Activated gamma-delta T cell (primary cell): ENCODE measurements at places on chromosomes 7 and 10.

GRCh38 chr7:674454-675410 is 51.8 kb upstream of the DNAAF5 start:
- no peak for DNase-seq

DNA sequence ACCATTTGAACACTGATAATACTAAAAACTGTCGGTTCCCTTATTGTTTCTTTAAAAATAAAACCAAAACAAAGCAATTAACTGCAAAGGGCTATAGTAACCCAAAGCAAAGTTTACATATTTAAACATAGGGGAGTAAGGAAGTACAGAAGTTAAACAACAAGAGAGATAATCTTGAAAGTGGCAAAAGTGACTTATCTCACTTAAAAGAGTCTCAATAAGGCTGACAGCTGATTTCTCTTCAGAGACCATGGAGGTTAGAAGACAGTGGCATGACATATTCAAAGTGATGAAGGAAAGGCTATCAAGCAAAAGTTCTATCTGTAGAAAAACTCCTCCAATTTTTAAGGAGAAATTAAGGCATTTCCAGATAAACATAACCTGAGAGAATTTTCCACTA is 233.5 kb upstream of the HDAC9 start:
- DNase-seq: no peak

GRCh38 chr10:104835422-104835821 is 194.3 kb downstream of the SORCS3 start:
- DNase-seq: no peak

GRCh38 chr10:127928021-127928806 is 21.3 kb downstream of the PTPRE start:
- no peak for DNase-seq

DNA sequence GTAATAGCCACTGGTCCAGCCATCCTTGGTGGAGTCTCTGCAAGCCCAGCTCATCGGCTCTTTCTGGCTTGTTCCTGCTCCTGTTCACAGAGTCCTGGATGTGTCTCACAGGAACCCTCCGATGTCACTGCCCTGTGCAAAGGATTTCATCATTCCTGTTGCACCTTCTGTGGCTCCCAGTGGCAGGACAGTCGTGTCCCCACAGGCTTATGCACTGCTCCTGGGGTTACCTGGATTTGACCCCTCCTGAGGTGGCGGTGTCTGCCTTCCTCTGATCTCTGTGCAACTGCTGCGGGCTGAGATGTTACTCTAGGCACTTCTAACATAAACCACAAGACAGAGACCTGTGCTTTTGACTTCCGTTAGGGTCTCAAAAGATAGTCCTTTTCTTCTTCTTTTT is 30.6 kb downstream of the APBB1IP start:
- DNase-seq: no peak

DNA sequence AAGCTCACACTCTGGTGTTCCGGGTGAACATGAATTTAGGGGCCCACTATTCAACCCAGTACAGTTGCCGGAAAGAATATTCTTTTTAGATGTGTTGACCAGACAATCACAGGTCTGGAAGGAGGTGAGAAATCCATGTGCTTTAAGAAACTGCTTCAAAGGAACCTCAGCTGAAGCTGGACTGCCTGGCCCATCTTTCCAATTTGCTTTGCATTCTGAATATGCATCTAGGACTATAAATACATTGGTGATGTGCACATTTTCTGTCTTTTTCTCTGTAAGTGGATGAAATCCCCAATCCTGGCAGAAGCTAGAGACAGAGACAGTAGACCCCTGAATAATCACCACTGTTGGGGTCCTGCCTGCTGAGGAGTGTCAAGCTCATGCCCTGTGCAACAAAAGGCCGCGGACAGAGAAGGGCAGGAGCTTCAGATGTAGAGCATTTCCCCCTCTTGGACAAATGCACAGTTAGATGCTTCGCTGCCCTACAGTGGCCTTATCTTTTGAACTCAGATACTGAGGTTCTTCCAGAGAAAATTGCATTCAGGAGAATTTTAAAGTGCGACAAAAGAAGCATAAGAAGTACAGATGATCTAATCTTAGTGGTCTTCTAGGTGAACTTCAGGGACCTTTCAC is 368.3 kb downstream of the SFMBT2 start:
- no peak for DNase-seq

GRCh38 chr7:30348083-30348560 is 63.7 kb downstream of the ZNRF2 start:
- DNase-seq: no peak

- DNase-seq: no peak
Measured at GRCh38 chr10:121091961-121092719, 241.0 kb downstream of the WDR11 start.

DNA sequence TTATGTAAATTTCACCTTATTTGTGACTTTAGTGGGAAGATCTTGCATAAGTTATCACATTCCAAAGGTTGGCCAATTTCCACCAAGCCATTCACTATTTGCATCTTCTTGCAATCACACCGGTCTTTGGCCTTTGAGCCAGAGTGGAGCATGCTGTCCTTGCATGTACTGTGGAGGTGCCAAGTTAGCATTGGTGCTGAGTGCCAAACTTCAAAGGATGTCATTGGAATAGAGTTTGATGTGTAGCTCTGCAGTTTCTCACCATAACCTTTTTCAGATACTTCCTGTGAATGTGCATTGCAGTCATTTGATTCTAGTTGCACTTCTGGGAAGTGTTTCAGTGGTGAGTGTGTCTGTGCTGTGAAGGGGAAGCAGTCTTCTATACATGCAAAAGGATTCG is 620.6 kb downstream of the SUGCT start:
- no peak for DNase-seq

GRCh38 chr7:112206238-112206990 is at the start of the genes DOCK4 and ZNF277:
Gene DOCK4, minus strand, starts transcription at chr7:112206399. Its CDS starts 261 bp downstream, at chr7:112206138.
Gene ZNF277, plus strand, starts transcription at chr7:112206695. Its CDS starts 22 bp downstream, at chr7:112206717.
- peak; percentile 90 for DNase-seq

GRCh38 chr10:132963430-132963960 is 21.1 kb upstream of the CFAP46 start:
- DNase-seq: no peak

DNA sequence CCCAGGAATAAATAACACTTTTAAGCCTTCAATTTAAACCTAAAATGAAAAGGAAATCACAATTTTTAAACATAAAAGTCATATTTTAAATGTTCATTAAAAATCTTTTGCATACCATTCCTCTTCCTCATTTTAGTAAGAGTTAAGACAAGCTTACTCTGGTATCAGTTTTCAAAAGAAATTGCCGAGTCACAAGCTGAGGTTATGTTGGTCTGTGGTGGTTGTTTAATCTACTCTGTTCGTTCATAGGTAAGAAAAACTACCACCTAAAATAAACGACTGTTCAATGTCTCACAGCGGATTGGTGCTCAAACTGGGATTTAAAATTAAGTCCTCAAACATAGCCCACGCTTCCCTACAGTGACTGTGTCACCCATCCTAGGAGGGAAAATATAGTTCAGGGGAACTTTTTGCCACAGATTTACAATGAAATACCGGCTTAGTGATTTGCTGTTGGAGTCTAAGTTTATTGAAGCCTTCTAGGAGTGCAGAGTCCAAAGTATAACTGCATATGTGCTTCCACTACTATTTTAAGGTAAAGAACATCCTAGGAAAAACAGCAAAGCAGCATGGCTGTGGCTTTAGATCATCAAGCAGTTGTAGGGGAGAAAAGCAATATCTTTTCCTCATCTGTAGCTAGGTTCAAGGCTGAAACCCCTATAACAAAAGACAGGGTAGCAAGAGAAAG is 61.1 kb downstream of the GNAT3 start:
- no peak for DNase-seq

DNA sequence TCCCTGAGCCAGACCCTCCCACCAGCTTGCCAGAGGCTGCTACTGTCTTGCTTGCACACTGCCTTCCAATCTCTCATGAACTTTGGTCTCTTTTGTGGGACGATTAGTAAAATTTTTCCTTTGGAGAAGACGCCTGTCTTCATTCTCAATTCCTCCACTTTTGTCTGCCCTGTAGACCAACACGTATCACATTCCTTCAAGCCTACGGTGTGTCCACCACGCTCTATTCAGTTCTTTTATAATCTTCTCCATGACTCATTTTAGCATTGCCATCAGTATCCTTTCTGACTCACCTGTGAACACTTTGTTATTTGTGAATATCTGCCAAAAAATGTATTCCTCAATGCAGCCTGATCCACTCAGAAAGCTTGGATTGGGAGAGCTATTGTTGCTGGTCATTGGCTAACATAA is 1.4 kb downstream of the GIMAP5 start:
- no peak for DNase-seq

- no peak for DNase-seq
Measured at GRCh38 chr10:129332476-129332875, 134.6 kb upstream of the MGMT start.

GRCh38 chr10:103836861-103837260 is 18.5 kb downstream of the SH3PXD2A start:
- no peak for DNase-seq

- no peak for DNase-seq
Measured at GRCh38 chr10:74027702-74028101, 29.8 kb downstream of the VCL start.

- no peak for DNase-seq
Measured at GRCh38 chr7:44275957-44276570, 49.3 kb downstream of the CAMK2B start.

GRCh38 chr7:69365651-69366192 is 232.6 kb upstream of the AUTS2 start:
- no peak for DNase-seq

DNA sequence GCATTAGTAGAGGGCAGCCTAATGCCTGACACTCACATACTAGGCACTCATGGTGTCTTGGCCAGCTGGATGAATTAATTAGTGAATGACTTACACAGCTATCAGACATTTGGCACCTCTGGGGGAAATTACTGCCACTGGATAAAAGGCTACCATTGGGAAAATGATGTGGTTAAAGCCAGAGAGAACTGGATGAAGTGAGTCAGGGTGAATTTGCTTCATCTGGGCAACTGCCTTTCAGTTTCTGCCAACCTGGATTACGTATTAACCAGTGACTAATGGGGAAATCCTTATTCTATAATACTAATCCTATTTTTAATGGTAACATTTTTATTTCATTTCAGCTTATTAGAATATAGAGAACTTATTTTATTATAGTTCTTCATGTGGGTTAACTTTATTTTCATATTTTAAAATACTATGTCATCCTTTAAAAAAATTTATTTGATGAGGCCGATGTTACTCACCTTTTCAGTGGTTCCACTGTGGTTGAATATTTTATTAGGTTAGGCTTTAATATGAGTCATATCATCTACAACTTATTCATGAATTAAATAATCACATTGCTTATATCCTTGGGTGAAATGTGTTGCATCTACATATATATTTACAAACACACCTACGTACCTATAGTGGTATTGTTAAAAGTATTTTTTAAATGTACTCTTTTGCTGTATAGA is 85.6 kb upstream of the CAPZA2 start:
- no peak for DNase-seq

DNA sequence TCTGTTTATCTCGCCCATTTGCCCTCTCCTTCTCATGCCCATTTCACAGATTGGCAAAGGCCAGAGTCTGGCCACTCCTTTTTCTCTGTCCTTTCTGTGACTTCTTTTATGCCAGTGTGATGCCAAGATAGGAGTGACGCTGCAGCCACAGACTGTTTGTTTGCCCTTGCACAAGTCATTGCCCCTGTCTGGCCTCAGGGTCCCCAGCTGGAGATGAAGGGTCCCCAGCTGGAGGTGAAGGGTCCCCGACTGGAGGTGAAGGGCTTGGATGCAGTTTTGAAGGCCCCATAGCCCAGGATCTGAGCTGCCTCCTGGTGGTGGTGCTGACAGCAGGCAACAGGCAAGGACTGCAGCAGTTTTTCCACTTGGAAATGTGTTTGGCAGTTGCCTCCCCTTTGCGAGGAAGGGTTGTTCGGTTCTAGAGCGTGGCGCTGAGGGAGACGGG is 50.8 kb upstream of the SLC29A3 start:
- DNase-seq: no peak

- no peak for DNase-seq
Measured at GRCh38 chr7:134452419-134452838, 6.5 kb downstream of the AKR1B1 start.

DNA sequence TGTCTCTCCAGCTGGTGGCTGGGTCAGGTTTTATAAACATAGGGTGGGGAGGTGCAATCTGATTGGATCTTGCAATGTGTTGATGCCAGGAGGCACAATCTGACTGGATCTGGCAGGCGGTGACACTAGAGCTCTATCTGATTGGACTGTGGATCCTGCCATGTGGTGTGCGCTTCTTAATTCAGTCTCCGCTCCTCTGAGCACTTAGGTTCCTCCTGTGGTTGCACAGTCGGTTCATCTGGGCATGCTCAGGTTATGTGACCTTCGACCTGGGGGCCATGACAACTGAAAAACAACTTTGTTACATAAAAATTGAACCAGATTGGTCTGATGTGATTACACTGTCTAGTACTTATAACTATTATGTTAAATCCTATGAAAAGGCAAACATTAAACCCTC is 127.1 kb upstream of the SVIL start:
- no peak for DNase-seq

GRCh38 chr7:152925412-152926147 is 166.0 kb downstream of the ACTR3B start:
- DNase-seq: no peak

GRCh38 chr10:58384095-58384494 is 1.1 kb upstream of the TFAM start:
- no peak for DNase-seq

- no peak for DNase-seq
Measured at GRCh38 chr10:103986360-103986759, 19.4 kb downstream of the SLK start.

- DNase-seq: no peak
Measured at GRCh38 chr7:26457696-26458327, 166.2 kb downstream of the SNX10 start.

DNA sequence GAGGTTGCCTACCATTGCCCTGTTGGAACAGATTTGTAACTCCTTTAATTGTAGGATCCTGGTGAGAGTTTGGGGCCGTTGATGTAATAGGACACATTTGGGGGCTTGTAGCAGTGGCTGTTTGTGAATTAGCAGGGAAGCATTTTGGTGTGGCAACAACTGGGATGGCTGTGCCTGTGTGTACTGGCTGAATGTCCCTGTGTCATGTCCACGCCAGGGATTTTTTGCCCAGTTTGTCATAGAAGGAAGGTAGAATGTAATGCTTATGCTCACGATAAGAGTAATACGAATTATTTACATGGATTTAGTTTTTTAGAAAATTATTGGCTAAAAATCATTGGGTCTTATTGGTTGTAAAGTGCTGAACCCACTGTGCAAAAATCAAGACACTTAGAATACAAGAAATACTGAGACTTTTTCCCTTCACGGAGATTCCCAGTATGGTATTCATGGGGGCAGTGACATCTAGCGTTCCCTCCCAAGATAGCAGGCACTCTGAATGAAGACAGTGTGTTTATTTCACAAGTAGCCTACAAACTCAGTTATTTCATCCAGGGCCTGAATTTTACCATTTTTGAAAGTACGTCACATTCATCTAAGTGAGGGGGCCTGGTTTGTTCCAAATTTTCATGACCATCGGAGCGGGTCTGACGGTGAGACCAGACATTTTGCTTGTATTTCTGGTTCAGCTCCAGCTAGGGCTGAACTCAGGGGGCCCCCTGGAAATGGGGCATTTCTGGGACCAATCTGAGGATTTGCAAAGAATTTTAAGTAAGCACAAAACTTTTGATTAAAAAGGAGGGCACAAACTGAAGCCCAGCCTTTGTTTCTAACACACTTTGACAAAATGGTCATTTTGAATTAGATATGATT is 74.7 kb downstream of the CACNB2 start:
- no peak for DNase-seq
